ENCODE measurements at places on chromosomes 3 and 15.

DNA sequence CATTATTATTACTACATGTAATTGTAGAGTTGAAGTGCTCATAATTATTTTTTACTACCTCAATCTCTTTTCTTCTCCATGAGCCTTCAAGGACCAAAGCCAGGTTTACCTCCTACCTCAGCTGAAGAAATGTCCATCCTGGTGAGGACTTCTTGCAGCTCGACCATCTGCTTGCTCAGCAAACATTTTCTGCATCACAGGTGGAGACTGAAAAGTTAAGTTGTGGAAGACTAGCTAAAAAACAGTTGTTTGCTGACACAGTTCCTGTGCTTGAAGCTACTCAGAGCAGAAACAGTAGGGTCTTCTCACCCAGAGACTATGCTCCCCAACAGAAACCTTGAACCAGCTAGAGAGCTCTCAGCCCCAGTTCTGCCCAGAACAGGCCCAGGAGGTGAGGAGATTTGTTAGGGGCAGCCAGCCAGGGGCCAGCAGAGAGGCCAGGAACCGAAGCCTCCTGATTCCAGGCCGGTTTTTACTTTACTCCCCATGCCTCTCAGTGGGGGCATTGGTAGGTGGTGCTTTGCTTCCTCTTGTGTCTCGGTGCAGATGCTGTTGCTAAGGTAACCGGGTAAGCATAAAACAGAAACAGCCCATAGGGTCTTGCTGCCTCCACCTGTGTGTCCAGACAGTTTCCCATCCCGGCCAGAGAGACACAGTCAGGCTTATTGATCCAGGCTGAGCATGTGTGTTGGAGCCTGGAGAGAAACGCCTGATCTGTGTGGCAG is 54.9 kb downstream of the CCNL1 start:
- DNase-seq = no peak

DNA sequence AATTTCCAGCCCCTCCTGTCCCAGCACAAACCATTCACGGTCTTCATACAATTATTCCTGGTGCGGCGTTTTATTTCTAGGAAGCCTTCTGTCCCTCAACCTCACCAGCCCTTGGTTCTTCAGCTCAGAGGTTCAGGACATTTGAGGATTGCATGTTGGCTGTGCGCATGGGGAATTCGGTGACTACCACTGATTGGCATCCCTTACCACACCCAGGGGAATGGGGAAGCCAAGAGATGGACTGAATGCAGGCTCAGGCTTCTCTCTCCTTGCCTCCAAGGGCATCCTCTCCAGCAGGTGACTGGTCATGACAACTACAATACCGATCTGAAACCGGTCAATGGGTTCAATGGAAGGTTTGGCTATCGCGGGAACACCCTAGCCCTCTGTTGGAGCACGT is 153.8 kb downstream of the MTHFS start:
- no peak for DNase-seq

DNA sequence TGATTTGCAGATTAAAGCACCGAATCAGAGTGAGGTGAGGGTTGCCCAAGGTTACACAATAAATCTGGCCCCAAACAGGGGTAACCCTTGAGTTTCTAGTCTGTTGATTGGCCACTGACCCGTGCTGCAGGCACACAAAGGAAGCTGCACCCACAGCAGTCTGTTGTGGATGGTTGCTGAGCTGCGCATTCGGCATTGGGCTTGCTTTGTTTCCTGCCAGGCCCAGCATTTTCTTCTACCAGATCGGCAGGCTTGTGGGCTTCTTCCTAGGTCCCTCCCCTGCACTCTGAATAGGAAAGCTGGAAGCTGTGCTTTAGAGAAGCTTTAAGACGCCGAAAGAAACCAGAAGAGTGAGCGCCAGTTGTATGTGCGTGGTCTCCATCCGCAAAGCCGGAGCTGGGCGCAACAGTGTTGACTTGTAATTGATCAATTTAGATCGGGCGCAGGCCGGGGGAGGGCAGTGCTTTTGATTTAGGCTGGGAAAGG is 12.1 kb downstream of the B3GNT5 start:
- DNase-seq = no peak

- no peak for DNase-seq
Measured at GRCh38 chr3:194245975-194246561, 105.1 kb downstream of the CPN2 start.

DNA sequence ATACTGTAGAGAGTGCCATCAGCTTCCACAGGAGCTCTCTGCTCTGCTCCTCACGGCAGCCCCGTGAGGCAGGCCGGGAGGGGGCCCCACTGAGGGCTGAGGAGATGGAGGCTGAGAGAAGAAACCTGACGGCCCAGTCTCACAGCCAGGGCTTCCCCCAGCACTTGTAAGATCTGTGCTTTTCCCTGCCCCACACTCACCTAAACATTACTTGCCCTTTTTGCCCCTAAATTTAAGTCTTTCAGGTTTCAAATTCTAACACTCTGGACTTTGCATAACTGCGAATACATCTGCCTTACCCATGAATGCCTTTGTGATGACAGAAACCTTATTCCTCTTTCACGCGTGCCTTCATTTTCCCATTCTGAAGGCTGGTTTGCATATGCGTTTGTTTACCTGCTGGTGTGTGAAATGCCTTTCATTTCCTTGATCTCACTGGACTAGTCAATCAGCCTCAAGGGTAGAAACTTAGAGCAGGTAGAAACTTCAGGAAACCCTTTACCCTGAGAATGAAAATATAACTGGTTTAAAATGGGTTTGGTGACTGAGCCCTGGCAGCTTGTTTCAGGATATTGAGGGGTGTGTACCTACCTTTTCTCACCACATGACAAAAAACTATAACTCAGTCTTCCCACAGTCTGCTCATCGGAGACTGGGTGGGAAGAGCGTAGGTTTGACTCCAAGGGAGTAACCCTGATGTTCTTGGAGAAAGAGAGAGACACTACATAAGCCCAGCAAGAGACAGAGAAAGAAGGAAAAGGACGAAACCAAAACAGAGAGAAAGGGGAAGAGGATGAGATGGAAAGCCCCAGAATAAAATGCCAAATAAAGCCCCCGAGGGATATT is 20.1 kb downstream of the SLC12A8 start:
- DNase-seq = no peak

- no peak for DNase-seq
Measured at GRCh38 chr3:78741066-78741645, 1026.6 kb downstream of the ROBO1 start.

GRCh38 chr3:43198791-43199644 is 87.3 kb upstream of the SNRK start:
- no peak for DNase-seq

DNA sequence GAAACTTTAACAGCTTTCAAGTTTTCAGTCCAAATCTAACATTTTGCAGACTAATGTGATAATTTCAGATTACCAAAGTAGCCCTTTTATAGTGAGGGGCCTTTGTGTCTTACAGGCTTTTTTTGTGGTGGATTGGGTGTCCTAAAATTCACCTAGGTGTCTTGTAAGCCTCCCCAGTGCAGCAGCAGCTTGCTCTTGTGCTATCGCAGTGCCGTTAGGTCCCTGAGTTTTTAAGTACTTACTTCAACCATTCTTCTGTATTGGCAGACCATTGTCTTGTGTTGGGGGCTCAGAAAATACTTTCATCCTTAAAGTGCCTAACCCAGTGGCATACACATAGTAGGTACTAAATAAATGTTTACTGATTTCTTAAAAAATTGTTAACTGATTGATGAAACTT is 2.1 kb downstream of the PDE8A start:
- DNase-seq = no peak

GRCh38 chr3:99409961-99410360 is 228.4 kb upstream of the COL8A1 start:
- no peak for DNase-seq

DNA sequence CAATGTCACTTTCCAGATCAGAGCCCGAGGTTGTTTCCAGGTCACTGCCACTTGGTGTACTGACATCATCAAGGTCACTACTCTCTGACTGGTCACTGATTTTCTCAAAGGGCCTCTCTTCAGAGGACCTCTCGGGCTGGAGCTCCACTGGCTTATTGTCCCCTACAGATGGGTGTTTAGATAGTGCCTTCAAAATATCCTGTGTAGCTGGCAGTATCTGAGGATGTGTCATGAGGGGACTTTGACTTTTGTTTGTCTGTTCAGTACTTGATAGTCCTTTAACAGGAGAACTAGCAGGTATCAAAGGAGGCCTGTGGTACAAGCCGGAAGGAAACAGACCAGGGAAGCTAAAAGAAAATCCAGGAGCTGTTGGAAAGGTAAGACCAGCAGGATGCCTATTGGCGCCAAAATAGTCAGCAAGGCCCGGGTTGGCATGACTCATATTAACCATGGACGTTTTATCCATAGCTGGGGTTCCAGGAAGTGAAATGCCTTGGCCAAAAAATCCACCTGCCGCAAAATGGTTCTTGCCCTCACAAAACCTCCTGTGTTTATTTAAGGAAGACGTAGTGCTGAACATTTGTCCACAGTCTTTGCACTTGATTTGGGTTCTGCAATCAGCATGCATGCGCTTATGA is 547.3 kb downstream of the MECOM start:
- no peak for DNase-seq

- DNase-seq = no peak
Measured at GRCh38 chr3:152638707-152639450, 196.1 kb upstream of the P2RY1 start.

DNA sequence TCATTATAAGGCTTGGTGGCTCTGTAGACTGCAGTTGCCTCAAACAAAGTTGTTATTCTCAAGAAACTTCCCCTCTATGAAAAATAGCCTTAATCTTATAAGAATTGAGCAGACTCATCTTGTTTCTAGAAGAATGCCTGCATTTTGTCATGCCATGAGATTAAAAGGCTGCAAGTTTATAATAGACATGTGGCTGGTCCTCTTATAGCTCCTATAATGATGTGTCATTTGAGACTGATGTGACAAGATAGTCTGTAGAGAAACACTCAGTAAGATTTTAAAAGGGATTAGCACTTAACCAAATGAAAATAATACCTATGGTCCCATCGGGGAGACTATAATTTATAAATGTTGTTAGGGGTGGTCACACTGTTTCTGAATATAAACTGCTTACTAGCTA is 312.5 kb downstream of the OXSM start:
- no peak for DNase-seq

GRCh38 chr15:66148187-66148586 is 105.4 kb downstream of the MEGF11 start:
- DNase-seq = no peak

- no peak for DNase-seq
Measured at GRCh38 chr3:32493437-32494414, 8.9 kb downstream of the CMTM6 start.

DNA sequence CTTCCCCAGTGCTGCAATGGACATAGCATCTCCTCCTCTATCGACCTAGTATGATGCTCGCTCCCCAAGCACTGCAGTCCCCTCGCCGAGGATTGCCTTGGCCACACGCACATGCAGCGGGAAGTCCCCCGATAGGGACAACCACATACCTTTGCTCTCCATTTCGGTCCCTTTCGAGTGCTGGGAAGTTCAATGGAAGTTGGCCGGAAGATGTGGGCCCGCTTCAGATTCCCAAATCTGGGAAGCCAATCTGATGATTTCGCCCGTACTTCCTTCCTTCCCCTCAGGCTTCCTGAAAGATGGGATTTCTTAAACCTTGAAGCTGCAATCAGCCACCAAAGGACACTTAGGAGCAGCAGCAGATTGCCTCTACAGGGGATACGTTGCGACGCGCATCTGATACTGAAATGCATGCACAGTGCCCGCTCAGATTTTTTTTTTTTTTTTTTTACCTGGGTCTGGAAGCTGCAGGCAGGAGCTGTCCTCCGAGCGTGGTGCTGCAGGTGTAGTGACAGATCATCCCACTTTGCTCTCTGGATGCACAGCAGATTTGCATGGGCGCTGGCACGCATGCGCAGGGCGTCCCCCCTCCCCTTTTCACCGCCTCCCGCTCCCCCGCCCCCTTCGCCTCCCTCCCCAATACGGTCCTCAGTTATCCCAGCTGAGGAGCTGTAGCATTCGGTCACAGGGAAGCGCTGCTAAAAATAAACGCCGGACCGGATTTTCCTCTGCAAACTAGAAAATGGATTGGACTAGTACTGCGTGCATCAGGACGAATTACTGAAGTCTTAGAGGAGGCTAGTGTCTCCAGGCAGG is at the start of gene FGF12:
TSS of gene FGF12 (minus strand) at position 510 of the 816 bp plus-strand sequence.
- DNase-seq = no peak

DNA sequence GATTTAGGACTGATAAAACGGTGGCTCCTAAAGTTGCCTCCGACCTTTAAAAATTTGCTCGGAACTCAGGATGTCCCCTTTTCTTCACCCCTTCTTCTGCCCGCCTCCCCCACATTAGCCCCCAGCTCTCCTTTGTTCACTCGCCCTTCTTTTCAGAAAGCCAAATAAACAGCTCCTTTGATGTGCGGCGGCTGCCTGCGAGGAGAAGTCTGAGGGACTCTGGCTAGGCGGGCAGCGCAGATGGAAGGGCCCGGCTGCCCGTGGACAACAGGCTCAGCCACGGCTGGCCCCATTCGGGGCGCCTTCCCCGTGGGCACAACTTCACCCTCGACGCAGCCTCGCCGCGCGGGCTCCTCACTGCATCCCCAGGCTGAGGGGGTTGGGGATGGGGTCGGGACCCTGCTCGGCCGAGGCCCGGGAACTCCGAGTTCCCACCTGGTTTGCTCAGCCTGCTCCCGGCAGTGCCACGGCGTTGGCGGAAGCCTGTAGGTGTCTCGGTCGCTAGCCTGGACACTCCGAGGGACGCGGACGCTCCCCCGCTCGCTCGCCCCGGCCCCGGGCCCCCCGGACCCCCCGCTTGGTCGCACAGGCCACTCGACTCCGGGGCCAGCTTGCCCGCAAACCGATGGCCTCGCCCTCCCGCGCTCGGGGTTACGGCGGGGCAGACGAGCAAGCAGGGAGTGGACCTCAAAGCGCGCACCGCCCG is 897 bp upstream of the TLE3 start:
- DNase-seq = peak; percentile 35

DNA sequence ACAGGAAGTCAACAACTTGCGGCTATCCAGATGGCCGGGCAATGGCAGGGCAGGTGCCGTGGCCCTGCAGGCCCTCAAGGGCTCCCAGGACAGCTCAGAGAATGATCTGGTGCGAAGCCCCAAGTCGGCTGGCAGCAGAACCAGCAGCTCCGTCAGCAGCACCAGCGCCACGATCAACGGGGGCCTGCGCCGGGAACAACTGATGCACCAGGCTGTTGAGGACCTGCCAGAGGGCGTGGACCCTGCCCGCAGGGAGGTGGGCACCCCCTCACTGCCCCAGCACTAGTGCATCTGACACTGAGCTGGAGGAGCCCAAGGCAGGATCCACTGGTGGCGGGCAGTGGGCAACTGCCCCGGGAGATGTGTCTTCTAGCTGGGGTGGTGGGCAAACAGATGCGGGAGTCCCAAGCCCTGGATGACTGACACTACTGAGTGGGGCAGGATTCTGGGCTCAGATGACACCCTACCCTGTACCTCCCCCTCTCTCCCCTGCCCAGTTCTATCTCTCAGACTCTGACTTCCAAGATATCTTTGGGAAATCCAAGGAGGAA is 15.9 kb downstream of the VILL start:
- no peak for DNase-seq

DNA sequence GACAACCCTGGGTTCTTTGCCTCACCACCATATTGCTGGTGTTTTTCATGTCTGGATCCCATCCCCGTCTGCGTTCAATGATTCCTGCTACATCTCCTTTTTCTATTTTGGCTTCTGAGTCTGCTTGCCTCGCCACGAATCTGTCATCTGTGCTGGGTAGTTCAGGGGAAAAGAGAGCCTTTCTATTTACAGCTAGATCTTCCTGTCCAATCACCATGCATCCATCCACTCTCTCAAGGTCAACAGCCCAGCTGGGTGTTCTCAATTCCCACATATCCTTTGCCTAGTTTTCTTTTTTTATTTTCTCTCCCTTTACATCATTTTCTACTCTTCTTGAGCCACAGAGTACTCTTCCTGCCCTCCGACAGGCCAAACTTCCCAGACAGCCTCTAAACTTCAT is 104.8 kb upstream of the RAD18 start:
- no peak for DNase-seq
